Fibroblast of skin of left biceps (primary cell): ENCODE measurements at places on chromosomes 4 and X.

DNA sequence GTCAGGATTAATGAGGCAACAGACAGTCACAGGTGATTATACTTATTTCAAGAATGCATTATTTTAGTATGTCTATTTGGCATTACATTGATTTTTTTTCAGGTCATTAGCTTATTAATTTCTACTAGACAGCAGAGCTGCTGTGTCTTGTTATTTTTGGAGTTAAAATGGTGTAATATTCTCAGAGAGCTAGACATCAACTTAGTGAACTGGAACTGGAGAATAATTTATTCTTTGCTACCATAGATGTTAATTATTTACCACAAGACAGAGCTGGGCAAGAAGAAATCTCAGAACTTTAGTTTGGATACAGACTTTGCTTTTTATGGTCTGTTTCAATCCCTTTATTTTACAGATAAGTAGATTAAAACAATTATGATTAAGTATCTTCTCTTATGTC lies 10.2 kb upstream of the HPGD start:
- no peak for DNase-seq

- no peak for DNase-seq
Observed at GRCh38 chr4:211033-211511, 86.8 kb downstream of the ZNF718 start.

- DNase-seq, result peak; percentile 22
Observed at GRCh38 chr4:23878912-23879732, 10.7 kb downstream of the PPARGC1A start.

GRCh38 chrX:149572743-149573142 lies 14.5 kb downstream of the MAGEA9B start:
- DNase-seq, result no peak

GRCh38 chrX:146581981-146582712 lies 227.4 kb upstream of the CXorf51B start:
- DNase-seq, result no peak

DNA sequence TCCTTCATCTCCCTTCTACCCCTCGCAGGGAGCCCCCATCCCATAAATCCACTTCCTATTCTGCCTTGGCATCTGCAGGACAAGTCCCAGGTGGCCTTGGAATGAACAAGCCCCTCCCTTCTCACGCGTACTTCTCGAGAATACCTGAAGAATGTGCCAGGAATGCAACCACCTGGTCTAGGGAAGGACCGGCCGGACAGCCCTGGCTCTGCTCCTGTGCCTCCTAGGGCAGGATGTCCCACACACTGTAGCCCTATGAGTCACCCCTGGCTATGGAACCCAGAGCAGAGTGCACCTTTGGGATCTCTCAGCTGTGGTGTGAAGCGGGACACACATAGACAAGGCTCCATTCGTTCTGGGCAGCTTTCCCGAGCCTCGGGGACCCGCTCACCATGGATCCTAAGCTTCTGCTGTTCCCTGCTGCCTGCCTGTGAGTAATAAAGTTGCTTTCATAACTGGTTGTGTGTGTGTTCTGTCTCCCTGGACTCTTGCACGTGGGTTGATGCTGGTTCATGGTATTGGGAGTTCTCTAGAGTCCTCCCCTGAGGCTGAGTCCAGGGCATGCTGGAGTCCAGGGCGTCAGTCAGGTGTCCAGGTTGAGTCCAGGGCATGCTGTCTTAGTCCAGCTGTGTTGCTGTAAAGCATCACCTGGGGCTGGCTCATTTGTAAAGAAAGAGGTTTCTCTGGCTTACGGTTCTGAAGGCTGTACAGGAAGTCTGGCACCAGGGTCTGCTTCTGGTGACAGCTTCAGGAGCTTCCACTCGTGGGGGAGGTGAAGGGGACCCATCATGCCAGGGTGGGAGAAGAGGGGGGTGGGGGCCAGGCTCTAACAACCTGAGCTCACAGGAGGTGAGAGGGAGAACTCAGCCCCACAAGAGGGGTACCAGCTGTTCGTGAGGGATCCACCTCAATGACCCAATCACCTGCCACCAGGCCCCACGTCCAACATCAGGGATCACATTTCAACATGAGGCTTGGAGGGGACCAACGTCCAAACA lies 7.4 kb upstream of the PDE6B start:
- DNase-seq, result no peak

GRCh38 chrX:119089619-119090018 lies 16.8 kb downstream of the CT47C1 start:
- no peak for DNase-seq

GRCh38 chr4:106165351-106166010 lies 150.5 kb downstream of the TBCK start:
- no peak for DNase-seq

DNA sequence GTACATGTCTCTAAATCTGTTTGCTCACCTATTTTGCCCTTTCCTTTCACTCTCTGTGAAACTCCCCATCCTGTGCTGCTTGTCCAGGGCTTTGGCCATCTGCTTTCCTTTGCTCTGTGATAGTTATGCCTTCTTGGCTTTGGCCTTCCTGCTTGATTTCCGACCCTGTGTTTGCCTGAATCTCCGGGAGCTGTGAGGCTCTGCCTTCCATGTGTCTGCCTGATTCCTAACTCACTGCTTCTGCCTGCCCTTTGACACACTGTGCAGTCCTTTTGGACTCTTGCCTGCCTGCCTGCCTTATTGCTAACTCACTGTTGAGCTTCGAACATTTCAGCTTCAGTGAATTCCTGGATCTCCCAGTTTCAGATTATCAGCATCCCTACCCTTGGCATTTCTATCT lies 143.1 kb downstream of the C4orf33 start:
- no peak for DNase-seq

GRCh38 chr4:153634738-153635353 lies 49.2 kb upstream of the TLR2 start:
- DNase-seq, result no peak

DNA sequence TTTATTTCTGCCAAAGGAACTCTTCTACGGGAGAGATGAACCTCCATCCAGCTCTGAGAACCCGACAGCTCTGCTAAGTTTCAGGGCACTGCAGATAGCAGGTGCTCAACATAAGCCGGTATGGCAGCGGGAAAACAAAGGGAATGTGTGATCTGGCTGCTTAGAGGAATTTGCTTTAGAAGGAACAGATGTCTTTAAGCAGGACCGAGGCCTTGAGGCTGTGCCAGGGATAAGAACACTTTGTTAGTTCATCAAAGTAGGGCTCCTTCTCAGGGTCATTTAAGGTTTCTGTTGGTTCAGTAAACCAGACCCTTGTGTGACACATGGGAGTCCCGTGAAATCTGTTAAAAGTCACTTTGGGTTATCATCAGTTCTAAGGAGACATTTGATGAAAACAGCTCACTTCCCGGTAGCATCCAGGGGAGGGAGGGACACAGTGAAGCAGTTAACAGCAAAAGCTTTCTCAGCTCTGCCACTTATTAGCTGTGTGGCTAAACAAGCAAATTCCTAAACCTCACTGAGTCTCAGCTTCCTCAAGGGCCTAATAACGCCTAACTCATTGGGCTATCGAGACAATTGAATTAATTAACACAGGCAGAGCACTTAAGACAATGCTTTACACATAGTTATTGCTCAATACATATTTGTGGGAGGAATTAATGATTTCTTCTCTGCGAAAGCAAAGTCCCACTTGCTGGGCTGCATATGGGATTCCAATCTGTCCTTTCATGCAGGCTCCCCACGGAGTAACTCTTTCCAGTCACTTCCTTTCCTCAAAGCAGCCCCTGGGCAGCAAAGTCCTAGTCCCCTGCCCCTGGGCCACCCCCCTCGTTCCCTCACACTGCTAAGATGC lies 2.9 kb upstream of the FTSJ1 start:
- no peak for DNase-seq

- no peak for DNase-seq
Observed at GRCh38 chrX:1833656-1834360, 218.9 kb downstream of the ASMT start.

DNA sequence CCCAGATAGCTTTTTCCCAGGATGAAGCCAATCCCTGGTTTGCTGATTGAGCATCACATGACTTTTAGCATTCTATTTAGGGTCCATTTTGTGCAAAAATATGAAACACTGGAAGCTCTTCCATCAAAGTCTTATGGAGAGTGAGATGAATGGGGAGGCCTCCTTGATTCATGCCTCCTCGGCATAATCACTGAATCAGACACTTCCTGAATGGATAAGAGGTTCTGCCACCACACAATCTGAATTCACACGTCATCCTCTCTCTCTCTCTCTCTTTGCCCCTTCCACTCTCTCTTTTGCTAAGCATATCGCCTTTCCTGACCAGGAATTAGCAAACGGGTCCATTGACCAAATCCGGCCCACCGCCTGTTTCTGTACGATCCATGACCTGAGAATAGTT lies 68.7 kb downstream of the CRMP1 start:
- no peak for DNase-seq

- DNase-seq, result no peak
Observed at GRCh38 chr4:5957076-5957475, 61.2 kb downstream of the C4orf50 start.

GRCh38 chrX:46904626-46905025 lies 7.6 kb upstream of the JADE3 start:
- DNase-seq, result no peak

- no peak for DNase-seq
Observed at GRCh38 chr4:158046345-158046744, 126.5 kb downstream of the GASK1B start.

DNA sequence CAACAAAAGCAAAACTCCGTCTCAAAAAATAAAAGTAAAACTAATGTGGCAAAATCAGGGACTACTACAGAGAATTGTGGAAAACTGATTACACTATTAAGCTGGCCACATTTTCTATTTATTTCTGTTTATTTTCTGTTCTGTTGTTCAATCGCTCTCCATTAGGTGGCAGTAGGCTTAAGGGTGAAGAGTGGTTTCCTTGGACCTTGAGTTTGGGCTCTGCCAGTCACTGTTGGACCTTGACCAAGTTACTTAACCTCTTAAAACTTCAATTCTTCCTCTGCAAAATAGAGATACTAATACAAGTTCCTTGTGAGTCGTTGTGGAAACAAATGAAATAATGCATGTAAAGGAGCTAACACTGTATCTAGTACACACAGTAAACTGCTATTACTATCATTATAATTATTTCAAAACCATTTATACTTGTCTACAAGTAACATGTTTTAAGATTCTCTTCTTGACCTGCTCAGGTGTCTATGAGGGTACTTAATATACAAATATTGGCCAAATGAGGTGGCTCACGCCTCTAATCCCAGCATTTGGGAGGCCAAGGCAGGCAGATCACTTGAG lies 15.2 kb downstream of the HSD17B11 start:
- peak; percentile 50 for DNase-seq

GRCh38 chr4:121873604-121874003 lies 3.3 kb upstream of the BBS7 start:
- DNase-seq, result no peak

DNA sequence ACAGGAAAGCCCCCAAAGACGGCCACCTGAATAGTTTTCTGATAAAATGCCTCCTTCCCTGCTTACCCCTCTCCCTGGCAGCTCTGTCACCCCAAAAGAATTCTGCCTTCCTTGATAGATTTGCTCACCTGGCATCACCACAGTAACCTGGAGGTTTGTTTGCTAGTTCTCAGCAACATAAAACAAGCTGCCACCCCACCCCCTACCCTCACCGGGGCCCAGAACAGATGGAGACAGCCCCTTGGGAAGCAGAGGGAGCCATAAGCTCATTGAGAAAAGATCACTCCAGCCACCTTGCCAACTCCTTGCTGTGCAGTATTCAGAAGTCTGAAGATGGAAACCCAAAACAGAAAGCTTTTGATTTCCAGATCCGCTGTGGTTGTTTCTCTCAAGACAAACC lies 108.6 kb downstream of the DHX15 start:
- no peak for DNase-seq
